Activated CD8-positive, alpha-beta memory T cell treated with anti-CD3 and anti-CD28 coated beads for 24 hours (primary cell): ENCODE measurements at places on chromosomes 1 and 21.

GRCh38 chr1:107139833-107140702 lies 771 bp upstream of the NTNG1 start:
- DNase-seq = peak; percentile 58

DNA sequence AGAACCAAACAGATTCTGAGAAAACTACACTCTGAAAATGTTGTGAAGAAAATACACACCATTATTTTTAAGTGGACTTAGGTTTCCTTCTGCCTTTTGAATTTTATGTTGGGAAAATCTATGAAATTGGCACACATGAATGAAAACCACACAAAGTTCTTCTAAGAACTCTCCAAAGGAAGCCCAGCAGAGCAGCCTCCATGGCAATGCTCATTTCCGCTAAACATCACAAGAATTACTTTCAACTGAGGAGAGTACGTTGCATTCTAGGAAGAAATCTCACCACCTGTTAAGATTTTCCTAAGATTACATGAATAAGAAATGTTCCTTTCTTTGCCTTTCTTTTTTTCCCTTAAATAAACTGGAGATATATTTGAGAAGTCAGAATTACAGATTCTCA lies 154.2 kb downstream of the BARHL2 start:
- no peak for DNase-seq

- DNase-seq = no peak
Measured at GRCh38 chr1:60108196-60108595, 34.6 kb upstream of the C1orf87 start.

GRCh38 chr1:22024485-22025367 lies 23.3 kb downstream of the CELA3A start:
- DNase-seq = no peak

DNA sequence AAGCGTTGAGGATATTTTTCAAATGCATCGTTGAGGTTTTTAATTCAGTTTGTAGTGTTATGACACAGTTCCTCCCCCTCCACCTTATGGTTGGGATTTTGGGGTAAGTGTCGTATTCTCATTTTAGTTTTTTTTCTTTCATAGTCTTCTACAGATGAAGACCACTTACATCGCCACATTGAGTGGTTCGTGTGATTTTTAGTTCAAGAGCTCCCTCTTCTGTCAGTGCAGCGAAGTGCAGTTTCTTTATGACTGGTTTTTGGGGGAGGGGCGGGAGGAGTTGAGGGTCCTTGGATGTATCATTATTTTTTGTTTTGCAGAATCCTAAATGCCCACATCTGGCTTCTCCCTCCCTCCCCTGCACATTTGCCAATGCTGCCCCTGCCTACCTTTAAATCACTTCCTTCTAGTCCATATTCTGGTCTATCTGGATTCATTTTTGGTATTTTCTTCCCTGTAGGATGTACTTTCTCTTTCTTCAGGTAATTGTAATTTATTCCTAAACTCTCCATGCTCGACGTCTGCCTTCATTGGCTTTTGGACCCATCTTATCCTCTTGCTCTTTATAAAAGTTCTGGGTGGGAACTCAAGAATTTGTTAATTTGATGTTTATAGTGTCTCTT lies 433.1 kb downstream of the CAMTA1 start:
- DNase-seq = no peak

DNA sequence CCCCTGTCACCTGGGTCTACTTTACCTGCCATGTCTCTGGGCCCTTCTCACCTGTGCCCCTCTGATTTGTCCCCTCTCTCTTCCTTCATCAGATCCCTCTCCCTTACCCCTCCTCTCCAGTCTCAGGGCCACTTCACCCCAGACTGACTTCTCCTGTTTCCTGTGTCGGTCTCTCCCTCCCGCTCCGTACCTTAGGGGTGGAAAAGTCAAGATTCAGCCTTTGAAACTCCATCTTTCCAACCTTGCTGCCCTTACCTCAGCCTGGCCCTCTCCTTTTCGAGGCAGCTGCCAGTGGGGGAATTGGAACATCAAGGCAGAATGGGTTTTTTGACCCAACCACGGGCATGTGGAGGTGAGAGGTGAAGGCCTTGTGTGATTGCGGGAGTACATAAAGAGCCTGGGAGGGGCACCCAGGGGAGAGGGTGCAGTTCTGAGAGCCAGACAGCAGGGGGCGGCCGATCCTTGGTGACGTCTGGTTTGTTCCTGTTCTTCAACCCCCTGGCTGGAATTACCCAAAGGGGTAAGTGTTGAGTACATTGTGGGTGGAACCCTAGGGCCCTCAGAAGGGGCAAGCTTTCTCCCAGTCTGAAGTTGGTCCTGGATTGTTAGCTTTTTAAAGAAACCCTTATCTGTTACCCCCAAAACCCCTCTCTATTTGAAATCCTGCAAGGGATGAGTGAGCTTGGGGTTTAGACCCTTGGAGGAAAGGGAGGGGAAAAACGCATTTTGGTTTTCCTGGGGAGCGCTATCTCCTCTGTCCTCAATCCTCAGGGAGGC lies 12.3 kb upstream of the DMBX1 start:
- peak; percentile 92 for DNase-seq

DNA sequence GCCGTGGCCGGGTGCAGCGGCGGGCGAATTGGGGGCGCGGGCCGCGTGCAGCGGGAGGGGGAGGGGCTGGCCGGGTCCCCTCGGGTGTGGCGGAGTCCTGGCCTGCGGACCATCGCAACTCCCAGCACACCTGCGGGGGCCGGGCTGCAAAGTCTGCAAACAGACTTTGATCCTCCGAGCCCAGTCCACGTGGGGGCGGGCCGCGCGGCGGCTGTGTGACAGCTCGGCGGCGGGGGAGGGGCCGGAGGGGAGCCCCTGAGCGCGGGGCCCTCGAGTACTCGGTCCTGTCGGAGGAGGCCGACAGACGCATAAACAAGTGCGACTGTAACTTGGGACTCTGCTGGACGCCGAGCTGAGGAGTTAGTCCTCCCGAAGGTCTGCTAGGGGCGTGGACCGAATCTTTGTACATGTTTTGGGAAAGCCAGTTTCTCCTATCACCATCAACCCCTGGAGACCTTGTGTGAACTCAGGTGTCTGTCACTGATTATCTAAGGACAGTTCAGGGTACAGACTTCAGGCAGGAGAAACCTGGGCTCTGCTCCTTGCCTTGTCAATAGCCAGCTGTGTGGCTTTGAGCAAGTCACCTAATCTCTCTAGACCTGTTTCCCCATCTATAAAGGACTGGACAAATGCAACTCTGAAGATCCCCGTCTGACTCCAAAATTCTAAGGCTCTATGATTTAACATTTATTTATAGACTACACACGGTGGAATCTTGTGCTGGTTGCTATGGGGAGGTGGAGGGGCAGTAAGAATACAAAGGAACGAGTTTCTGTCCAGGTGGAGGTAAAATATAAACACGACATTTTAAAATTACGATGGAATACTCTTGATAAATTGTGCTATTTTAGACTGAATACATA lies 710 bp upstream of the SLC30A1 start:
- no peak for DNase-seq

DNA sequence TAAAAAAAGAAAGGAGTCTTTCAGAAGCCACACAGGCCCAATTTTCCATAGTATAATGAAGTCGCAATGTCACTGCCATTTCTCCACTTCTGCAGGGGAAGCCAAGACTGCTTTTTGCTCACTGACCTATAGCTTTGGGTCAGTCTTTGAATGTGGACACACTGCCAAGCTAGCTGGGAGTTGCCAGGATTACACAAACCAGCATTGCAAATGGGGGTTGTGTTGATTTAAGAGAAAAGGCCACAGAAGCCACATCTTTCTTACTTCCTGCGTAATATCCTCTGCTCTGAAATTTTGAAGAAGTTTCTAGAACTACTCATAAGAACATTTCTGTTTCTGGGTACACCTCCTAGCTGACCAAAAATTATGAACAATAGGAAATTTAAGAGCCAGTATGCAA lies 45.8 kb upstream of the SAMSN1 start:
- DNase-seq = no peak

GRCh38 chr1:204225841-204226735 lies 12.3 kb upstream of the GOLT1A start:
- no peak for DNase-seq

DNA sequence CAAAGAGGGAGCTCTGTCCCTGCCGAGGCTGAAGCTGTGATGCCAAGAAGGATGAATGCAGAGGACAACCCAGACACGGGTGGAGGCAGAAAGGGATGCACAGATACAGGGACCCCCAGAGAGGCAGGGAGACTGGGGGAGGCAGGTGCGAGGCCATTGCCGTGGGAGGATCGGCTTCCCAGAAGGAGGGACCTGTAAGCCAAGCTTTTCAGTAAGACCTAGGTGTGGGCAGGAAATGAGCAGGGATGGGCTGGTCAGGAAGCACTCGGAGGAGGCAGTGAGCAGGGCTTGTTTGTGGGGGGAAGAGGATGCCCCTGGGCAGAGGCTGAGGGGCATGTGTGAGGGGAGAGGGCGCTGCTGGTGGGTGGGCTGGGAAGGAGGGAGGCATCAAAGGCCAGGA lies 67.7 kb upstream of the WNT4 start:
- no peak for DNase-seq

DNA sequence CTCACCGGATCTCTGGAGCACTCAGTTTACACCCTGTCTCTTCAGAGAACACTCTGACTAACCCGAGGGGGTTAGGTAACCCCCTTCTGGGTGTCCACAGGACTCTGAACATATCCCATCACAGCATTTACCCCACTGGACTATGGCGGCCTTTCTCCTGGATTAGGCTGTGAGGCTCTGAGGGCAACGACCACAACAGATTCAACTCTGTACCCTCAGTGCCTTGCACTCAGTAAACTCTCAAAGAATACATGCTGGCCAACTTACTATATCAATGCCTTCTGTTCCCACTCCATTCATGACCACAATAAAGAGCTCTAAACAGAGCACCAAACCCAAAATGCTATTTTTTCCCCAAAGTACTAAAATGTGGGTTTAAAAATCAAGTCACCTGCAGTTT lies 5.4 kb downstream of the MECR start:
- no peak for DNase-seq

GRCh38 chr1:55445416-55445815 lies 230.3 kb upstream of the USP24 start:
- DNase-seq = no peak

DNA sequence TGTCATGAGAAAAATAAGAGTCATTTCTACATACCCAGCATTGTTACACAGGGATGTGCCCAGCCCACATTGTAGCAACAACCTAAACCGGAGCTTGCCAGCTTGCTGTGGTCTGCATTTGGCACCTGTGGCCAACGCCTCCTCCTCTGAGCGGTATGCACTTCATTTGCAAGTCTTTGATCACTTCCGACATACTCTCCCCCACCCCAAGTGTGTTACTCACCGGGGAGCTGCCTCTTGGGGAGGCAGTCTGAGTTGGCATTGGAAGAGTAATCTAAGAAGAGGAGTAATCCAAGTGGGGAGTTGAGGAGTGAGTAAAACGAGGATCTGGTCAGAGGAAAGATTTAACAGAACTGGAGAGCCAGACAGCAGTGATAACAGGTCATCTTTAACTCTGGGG lies 3.8 kb downstream of the BCL9 start:
- peak; percentile 87 for DNase-seq

- no peak for DNase-seq
Measured at GRCh38 chr1:71618766-71619530, 538.1 kb upstream of the ZRANB2 start.

DNA sequence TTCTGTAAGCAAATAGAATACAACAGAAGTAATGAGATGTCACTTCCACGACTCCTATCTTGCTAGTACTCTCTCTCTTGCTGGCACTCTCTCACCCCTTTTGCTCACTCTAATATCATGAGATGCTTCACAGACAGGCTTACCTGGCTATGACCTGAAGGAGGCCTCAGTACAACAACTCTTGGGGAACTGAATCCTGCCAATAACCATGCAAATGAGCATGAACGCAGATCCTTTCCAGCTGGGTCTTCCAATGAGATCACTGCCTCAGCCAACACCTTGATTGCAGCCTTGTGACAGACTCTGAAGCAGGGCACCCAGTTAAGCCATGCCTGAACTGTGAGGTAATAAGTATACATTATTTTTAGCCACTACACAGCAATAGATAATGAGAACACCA lies 53.1 kb upstream of the ADAR start:
- DNase-seq = no peak

GRCh38 chr1:234844479-234845031 lies 234.6 kb upstream of the IRF2BP2 start:
- DNase-seq = no peak

DNA sequence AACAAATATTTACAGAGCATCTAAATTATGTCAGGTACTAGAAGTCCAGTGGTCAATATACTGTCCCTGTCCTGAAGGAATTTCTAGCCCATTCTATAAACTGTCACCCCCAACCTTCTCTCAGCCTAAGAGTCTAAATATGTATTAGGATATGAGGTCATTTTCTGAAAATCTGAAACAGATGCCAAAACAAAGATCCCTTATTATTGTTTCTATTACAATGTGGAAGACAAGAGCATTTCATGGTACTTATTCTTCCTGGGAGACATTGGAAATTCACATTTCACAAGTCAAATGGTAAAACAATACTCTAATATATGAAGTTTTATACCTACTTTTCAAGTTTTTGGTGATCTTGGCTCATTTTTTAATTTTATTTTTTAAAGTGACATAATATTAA lies 2.6 kb downstream of the CLCA1 start:
- DNase-seq = no peak

DNA sequence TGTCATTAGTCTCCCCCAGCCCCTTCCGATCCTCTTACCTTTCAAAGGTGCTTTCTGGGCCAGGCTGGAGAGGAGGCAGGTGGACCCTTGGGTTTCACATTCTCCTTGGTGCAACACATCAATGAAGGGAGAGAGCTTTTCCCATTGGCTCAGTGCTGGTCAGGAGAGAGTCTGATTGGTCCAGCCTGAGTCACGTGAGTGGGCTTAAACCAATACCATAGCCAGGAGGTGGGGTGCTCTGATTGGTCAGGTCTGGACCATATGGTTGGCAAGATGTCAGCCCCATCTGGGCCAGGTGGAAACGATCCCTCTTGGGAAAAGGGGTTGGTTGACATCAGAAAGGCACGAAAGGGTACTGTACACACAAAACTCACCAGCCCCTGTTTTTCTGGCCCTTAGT lies 44.8 kb upstream of the ABCG1 start:
- peak; percentile 47 for DNase-seq

GRCh38 chr1:54456361-54456760 lies 50.2 kb upstream of the SSBP3 start:
- DNase-seq = no peak

GRCh38 chr1:48644190-48644900 lies 132.3 kb downstream of the BEND5 start:
- DNase-seq = no peak

DNA sequence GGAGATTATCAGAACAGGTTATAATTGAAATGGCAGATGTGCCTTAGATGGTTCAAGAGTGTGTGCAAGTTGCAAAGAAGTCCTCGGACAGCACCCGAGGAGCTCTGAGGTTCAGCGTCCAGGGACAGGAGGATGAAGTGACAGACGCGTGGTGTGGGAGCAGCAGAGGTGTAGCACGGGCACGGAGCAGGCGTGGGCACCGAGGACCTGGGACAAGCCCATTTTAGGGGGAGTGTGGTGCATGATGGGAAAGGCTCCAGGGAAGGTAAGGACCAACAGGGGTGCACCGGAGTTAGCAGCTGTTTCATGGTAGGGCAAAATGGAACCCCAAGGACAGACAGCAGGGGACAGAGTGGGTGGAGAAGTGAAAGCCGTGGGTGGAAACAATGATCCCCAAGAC lies 56.3 kb upstream of the BACE2 start:
- DNase-seq = no peak

GRCh38 chr1:201506092-201506491 lies 831 bp downstream of the CSRP1 start:
- DNase-seq = no peak

GRCh38 chr21:43643193-43643592 lies 16.1 kb downstream of the HSF2BP start:
- DNase-seq = no peak
